ENCODE measurements at places on chromosomes 5 and 9.

GRCh38 chr5:145847499-145848497, 12.7 kb upstream of the PRELID2 start:
- DNase-seq: peak; percentile 71

DNA sequence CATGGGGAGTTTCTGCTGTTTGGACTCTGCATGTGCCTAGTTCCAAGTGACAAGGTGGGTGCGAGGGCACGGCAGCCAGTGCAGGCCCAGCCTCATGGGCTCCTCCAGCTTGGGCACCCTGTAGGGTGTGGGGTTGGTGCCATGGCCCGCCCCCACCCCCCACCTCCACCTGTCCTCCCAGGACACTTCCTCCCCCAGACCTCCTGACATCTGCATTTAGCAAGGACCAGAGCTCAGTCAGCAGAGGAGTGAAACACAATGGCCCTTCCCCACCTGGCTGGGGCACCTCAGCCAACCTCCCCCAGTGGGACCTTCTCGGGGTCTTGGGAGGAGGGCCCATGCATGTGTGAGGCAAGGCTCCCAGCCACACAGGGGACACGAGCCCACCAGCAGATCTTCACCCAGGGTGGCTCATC, 1.9 kb upstream of the NKD2 start:
- DNase-seq: no peak

GRCh38 chr5:177447611-177448243, 1.1 kb downstream of the PRR7 start:
- DNase-seq: peak; percentile 73

GRCh38 chr5:17373406-17373805, 124.6 kb upstream of the TAF11L2 start:
- DNase-seq: no peak

DNA sequence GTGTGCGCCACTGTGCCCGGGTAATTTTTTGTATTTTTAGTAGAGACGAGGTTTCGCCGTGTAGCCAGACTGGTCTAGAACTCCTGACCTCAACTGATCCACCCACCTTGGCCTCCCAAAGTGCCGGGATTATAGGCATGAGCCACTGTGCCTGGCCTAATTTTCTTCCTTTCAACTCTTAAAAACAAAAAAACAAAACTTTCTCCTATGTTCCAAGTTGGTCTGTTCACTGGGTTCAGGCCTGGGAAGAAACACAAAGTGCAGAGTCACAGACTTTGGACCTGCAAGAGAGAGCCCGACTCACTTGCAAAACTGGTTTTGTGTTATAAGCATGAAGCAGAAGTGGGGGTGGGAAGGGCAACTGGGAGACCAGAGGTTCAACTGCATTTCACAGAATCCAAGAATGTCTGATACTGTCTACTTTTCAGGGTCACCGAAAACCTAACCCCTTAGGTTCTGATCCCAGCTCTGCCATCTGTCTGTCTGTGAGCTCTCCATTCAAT, 5.2 kb upstream of the HDHD3 start:
- no peak for DNase-seq

GRCh38 chr5:97877588-97877987, 694.5 kb upstream of the RIOK2 start:
- no peak for DNase-seq

DNA sequence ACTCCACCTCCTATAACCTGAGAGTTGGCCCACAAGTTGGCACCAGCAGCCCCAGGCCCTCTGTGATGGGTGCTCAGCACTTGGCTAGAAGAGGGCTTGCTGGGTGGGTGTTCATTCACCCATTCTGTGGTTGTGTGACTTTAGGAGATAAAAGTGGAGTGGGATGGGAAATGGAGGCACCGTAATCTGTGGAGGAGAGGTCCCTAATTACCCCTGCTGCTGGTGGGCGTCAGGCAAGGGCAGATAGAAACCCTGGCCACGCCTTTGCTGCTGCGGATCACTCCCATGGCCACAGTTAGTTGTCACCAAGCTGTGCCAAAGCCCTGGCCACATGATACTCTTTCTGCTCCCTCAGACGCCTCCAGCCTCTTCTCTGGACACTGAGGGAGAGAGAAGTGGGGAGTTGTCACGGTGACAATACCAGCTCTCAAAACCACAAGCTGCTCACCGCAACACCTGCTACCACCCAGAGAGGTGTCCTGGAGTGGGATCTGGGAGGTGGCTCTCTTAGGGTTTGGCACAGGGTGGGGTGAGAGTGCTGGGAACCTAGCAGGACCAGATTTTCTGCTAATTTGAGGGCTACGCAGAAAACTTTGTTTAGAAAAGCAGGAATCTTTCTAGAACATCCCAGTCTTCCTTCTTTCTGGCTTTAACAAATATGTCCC, 12.0 kb upstream of the NEUROG1 start:
- no peak for DNase-seq

GRCh38 chr5:39783756-39784421, 359.1 kb upstream of the DAB2 start:
- peak; percentile 53 for DNase-seq

GRCh38 chr9:133273819-133274218, 1.2 kb downstream of the ABO start:
- no peak for DNase-seq

Data from fibroblast of lung (primary cell).